Glomerular endothelial cell (primary cell): ENCODE measurements at places on chromosomes 2 and 18. TPM values are rescaled to one million over a fixed set of nuclear protein-coding genes. Genes with fewer than 3 reads are reported as not detected.

DNA sequence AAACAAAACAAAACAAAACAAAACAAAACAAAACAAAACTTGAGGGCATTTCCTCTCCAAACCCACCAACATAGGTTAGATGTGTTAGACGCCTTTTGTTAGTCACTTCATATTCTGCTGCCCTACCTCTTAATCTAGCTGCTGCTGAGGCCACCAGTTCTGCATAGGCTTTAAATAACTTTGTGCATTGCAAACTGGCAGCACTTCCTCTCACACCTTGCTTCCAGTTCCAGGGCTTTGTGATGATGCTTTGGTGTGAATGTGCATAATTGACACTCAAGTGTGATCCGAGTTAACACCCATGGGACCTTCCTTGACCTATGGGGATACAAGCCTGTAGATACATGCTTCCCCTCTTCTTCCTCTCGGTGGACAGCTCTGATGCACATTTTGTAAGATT is 2.3 kb upstream of the SERPINB11 start:
- no peak for DNase-seq

- no peak for DNase-seq
Observed at GRCh38 chr2:54444503-54444902, 11.6 kb upstream of the SPTBN1 start.

- no peak for DNase-seq
Observed at GRCh38 chr2:11532416-11533055, 1.3 kb upstream of the GREB1 start.

SLC9A2 gene
- 0.06 TPM in 1 of 2 replicates, not detected in the other for total RNA-seq

DNA sequence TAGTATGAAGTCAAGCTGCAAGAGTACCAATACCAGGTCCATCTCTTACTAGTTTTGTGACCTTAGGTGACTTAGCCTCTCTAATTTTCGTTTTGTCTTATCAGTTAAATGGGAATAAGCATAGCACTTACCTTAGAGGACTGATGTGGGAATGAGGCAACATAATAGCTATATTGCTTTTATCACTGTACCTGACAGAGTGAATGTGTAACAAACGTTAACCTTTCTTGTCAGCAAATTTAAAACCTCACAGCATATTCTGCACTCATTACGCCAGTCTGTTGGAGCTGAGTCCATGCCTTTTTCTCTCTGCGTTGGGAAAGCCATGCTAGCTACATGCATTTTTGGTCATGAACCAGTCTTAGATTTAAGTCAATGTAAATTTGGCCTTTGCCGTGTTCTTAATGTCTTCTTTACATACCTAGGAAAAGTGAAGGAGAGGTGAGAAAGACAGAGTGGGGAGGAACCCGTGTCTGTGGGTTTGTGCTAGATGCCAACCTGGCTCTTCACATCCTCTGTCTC is at the start of gene IL36B:
Gene IL36B, minus strand, starts transcription at position 472 of the 522 bp plus-strand sequence.
- DNase-seq, result no peak

DNA sequence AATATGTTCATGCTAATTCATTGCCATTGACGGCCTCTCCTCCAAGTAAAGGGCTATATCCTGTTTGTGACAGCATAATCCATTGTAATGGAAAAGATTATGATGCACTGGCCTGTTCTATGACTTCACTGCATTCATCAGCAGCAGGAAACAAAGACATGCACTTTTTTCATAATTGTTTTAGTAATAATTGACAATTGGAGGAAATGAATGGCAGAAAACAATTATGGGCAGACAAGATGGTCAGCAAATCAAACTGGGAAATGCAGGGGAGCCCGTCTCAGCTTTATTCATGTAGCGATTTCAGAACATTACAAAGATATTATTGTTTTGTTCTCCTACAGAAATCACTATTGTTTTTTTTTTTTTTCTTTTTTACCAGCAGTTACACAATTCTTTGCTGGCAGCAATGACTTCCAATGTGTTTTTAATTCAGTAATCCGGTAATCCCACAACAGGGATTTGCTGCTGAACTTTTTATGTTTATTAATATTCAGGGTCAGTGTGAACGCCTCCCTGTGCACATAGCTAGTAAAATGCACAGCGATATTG is 33.8 kb upstream of the RASGRP3 start:
- no peak for DNase-seq

- DNase-seq, result no peak
Observed at GRCh38 chr18:56248610-56249235, 389.7 kb downstream of the TXNL1 start.

CYP26B1 gene
- 0.44 and 2.7 TPM in 2 replicates for total RNA-seq

DNA sequence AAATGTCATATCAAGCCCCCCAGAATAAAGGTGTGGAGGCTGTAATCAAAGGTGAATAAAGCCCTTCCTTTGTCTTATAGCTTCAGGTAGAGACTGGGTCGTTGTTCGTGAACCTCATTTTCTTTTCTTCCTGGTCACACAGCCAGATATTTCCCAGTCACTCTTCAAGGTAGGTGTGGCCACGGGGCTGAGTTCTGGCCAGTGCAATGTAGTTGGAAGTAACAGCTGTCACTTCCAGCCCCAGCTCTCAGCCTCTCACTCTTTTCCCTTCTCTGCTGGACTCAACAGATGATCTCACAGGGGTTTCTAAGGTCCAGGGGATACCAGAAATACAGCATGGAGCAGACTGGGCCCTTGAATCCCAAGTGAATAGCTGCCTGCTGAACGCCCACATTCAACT is 15.8 kb upstream of the TRPM8 start:
- DNase-seq, result no peak

GRCh38 chr18:68083776-68084175 is 567.3 kb upstream of the DSEL start:
- no peak for DNase-seq

- no peak for DNase-seq
Observed at GRCh38 chr18:24043403-24043802, 28.8 kb downstream of the TTC39C start.

GRCh38 chr2:234448506-234449184 is 48.2 kb downstream of the ARL4C start:
- DNase-seq, result no peak

GRCh38 chr2:140990416-140990815 is 1140.4 kb downstream of the LRP1B start:
- no peak for DNase-seq
